ENCODE measurements at places on chromosomes 3 and 15.
A peak's percentile ranks its signal among the peaks of the same experiment; 100 is the strongest.

- no peak for DNase-seq
Observed at GRCh38 chr3:37489355-37489754, 315.0 kb upstream of the LRRFIP2 start.

DNA sequence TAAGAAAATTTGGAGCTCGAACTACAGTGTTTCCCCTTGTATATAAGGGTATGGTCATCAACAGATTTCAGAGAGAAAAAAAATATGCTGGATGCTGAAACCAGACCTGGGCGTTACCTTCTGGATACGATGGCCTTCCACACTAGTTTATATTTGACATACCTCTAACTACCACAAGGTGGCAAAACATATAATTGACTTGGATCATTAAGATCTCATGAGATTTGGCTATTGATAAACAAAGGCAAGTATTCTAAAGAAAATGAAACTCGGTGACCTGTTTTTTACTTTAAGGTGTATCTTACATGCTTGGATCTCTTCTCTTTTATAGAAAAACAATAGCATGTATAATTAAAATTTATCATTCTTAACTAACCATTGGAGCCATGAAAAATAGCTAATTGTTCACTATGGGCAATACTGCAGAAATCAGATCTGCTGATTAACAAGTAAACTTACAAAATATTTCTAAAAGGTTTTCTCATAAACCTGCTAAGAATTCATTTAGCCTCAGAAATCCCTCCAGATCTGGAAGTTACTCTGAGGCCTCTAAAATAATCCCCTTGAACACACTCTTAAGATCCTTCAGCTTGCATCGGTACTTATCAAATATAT lies 300.6 kb upstream of the KCNH8 start:
- DNase-seq, result no peak

- DNase-seq, result no peak
Observed at GRCh38 chr15:33454346-33454745, 143.6 kb downstream of the RYR3 start.

DNA sequence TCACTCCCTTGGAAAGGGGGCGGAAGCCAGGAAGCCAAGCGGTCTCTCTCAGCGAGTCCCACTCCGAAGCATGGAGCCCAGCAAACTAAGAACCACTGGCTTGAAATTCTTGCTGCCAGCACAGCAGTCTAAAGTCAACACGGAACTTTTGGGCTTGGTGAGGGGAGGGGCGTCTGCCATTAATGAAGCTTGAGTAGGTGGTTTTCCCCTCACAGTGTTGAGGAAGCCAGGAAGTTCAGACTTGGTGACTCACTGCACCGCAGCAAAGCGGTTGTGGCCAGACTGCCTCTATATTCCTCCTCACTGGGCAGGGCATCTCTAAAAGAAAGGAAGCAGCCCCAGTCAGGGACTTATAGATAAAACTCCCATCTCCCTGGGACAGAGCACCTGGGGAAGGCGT lies 665.4 kb upstream of the CBLB start:
- no peak for DNase-seq

GRCh38 chr3:157752554-157752953 lies 249.3 kb upstream of the VEPH1 start:
- no peak for DNase-seq

- DNase-seq, result no peak
Observed at GRCh38 chr3:182078316-182078715, 366.6 kb downstream of the SOX2 start.

DNA sequence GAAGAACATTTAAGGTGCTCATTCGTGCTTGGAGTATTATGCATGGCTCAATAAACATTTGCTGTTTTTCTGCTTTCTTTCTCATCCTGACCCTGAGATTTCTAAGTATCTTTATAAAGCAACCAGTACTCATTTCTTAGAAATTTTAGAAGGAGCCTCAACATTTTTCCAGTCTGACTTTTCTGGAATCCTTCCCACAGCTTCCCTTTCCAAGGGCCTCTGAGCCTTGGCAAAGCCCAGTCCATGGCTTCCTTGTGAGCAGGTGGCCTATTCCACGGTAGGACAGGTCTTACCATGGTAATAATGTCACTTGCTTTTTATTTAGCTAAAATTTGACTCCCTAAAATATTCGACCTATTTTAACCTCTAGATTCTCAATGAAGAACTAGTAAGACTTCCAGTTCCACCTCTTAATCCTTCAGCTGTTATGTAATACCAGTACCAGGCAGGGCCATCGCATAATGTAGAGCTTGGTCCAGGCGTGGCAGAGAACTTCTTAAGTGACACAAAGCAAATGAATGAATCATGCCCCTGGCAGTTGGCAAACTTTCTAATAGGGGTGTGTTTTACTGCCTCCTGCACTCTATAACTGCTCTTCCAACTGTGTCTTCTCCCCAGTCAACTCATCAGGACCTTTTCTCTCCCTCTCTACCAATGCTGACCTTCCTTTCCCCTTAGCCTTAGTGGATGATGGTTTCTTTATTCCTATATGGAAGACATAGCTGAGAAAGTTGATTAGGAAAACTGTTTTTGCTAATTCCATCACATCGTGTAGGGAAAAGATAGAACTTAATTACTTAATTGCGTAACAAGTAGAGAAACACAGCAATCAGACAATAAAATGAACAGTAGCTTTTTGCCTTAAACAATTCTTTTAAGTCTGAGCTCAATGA lies 894 bp upstream of the TM4SF4 start:
- no peak for DNase-seq

DNA sequence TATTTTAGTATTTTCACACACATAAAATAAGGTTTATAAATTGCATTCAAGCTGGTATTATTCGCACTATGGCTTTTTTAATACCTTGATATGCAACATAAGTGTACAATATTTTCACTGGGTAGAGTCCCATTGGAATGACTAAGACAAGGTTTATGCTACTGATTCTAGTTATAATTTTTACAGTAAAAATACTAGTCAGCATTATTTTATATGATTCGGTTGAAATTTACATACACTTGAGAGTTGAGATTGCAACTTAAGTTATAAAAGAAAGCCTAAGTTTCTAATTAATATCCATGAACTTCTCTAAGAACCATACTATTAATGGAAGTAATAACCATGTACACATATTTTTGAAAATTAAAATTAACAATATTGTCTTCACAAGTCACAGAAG lies 723.9 kb upstream of the NR2F2 start:
- DNase-seq, result no peak

- DNase-seq, result no peak
Observed at GRCh38 chr3:141321109-141321497, 47.2 kb upstream of the ZBTB38 start.

DNA sequence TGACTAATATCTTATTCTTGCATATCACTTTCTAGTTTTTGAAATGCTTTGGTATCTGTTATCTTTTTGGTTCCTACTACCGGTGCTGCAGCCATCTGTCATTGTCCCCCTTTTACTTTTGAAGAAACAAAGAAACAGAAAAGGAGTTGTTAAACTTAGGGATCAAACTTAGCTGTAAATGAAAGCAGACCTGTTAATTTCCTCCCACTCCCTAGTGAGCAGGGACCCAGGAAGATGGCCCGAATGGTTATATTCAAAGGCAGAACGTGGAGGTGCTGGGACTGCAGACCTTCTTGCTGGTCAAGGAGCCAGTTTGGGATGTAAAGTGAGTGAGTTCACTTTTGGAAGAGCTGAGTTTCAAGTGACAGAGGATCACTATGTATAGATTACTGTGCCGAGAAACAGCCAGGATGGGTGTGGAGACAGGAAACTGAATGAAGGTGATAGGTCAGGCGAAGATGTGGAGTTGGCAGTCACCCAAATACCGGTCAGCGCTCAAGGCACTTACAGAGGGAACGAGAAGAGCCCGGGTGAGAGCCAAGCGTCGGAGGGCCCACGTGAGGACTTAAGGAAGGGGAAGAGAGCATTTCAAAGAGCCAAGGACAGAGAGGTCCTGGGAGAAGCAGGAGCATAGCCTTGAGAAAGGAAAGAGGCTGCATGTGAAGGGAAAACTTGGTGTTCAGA lies 20.1 kb downstream of the KBTBD8 start:
- DNase-seq, result no peak

GRCh38 chr3:61136191-61136590 lies 115.1 kb downstream of the FHIT start:
- no peak for DNase-seq

DNA sequence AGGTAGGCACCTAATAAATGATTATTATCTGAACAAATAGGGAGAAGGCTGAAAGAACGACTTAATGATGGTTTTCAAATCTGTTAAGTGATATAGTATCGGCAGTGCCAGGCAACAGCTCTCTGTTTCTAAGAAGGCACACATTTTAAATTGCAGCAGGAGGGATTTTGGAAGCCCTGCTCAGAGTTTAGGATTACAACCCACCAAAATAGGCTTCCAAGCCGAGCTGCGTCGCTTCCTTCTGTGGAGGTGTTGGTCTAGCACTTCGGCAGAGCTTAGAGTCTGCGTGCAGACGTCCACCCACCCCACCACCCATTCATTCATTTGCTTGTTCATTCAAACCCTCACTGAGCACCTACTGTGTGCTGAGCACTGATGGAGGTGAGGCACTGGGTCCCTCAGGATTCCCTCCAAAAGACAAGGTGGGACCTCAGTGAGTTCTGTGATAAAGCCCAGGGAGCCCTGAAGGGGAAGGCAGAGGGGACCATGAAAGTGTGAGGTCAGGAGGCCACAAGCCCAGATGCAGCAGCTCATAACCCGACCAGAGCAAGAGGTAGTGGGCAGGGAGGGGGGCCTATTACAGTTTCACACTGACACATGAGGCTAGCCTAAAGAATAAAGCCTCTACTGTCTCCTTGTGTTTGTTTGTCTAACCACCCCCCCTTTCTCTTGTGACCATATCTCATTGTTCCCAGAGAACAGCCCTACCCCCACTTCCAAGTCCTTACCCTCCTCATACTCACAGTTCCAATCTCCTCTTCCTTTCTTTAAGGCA lies 8.9 kb downstream of the ADCY5 start:
- DNase-seq, result no peak

- no peak for DNase-seq
Observed at GRCh38 chr3:122030381-122031122, 8.5 kb upstream of the ILDR1 start.

DNA sequence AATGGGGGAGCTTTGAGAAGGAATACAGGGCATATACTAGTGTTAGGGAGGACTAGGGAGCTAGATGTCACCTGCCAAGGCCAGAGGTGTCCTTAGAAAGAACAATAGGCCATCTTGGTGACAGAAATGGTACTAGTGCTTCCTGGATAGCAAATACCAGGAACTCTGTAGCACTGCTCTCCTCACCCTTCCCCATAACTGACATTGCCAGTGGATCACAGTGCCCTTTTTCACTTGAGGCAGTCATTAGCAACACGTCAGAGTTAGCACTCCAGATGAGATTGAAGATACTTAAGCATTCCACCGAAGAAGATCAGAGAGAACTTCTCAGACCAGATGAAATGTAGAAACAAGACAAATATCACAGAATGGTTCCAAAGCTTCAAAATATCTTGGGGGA lies 103.1 kb upstream of the PDZRN3 start:
- no peak for DNase-seq

DNA sequence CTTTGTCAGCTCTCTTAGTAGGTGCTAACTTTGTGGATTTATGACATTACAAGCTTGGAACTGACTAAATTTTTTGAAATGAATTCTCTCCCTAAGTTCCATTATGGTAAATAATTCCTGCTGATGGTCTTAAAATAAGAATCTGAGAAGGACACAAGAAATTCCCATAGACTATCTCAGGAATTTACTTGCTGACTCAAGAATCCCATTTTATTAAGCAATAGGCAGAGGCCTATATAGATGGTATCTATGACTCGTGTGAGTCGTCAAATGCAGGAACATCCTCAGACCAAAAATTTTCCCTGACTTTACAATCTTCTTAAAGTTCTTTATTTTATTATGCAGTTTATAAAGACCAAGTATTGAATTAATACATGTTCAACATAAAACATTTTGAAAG lies 30.7 kb upstream of the CBLB start:
- no peak for DNase-seq

DNA sequence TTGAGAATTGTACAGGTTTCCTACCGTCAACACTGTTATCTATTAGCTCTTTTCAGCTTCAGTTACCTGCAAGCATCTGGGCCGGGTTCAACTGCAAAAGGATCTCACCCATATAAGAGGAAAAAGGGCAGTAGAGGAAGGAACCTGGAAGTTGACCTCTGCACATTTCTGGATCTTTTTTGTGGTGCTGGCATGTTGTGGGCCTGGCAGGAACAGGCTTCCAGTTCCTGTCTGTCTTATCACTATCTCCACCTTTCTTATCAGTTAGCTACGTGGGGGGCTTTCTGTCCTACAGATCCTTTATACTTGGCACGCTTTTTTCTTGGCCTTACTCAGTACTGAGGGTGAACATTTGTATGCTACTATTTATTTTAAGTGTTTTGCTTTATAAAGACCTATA lies 42.2 kb upstream of the TJP1 start:
- DNase-seq, result no peak

DNA sequence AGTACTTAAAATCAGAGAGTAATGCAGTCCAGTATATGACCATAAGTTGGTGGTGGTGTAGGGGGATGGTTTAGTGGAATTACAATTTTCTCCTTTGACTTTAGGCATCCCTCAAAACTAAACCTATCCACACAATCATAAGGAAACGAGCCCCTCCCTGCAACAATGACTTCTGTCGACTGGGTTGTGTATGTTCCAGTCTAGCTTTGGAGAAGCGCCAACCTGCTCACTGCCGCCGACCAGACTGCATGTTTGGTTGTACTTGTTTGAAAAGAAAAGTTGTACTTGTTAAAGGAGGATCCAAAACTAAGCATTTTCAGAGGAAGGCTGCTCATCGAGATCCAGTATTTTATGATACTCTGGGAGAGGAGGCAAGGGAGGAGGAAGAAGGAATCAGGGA lies 52.8 kb downstream of the MGA start:
- no peak for DNase-seq

DNA sequence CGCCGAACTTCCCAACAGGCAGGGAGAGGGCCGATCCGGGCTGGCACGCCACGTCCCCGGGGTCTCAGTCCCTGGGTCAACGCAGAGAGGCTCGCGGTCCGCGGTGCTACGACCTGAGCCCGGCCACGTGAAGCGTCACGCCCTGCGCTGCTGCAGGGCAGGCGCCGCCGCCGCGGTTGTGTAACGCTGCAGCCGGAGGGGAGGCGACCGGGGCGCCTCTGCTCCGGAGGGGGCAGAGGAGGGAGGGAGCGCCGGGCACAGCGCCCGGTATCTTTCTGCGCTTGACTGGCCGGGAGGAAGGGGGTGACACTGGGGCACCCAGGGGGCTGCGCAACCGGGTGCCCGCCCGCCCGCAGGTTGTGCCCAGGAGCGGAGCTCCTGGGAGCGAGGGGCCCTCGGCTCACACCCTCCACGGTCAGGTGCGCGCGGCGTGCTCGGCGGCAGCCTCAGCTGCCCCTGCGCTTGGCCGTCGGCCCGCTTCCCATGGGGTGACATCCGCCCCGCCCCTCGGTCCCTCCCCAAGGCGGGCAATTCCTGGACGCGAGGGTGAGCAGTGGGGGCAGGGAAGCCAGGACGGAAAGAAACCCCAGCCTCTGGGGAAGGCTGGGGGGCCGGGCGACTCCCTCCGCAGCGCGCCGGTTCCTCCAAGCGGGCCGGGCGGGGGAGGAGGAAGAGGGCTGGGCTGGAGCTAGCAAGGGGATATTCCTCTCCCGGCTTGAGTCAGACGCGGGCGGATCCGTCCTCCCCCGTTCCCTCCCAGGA lies 852 bp upstream of the BHLHE40 start:
- DNase-seq, result peak; percentile 43

Data from NCI-H1436 (cell line).